ENCODE measurements at places on chromosomes 2 and 18. TPM values are rescaled to one million over a fixed set of nuclear protein-coding genes. Genes with fewer than 3 reads are reported as not detected.

- DNase-seq, result no peak
- H3K4me1 ChIP-seq, result no peaks in the 10 kb centered on the region
- H3K27ac ChIP-seq, result no peak overlapping the region
- no peaks in the 10 kb centered on the region for H3K27me3 ChIP-seq
- peaks cover 89% of the 10 kb centered on the region for H3K36me3 ChIP-seq
- no peak overlapping the region for H3K4me3 ChIP-seq
Observed at GRCh38 chr2:232817756-232818155, 41.4 kb upstream of the KCNJ13 start.

DNA sequence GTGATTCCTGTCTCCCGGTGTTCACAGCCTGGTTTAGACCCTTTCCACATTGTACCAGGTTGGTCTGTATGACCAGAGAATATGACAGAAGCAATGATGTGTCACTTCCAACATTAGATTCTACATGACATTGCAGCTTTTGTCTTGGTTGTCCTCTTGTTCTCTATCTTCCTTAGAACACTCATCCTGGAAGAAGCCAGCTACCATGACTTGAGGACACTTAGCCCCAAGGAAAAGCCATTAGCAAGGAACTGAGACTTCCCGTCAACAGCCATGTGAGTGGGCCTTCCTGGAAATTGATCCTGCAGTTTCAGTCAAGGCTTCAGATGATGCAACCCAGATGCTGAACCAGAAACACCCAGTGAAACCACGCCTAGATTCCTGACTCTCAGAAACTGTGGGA lies 143.3 kb downstream of the MREG start:
- H3K27me3 ChIP-seq, result peaks cover 12% of the 10 kb centered on the region
- no peak overlapping the region for H3K4me3 ChIP-seq
- H3K4me1 ChIP-seq, result no peaks in the 10 kb centered on the region
- H3K27ac ChIP-seq, result no peak overlapping the region

DNA sequence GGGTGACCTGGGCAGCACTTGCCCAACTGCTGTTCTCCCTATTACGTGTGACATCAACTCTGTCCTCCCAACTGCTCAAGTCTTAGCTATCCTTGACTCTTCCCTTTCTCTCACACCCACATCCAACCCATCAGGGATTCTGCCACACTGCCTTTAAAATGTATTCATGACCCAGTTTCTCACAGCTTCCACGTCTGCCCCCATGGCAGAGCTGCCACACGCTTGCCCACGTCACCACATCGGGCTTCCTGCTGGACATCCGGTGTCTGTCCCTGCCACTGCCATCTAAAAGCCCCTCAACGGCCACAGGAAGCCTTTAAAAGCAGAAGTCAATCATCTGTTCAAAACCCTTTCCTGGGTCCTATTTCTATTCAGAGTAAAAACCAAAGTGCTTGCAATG lies 233.1 kb upstream of the POU3F3 start:
- no peak overlapping the region for H3K4me3 ChIP-seq
- H3K4me1 ChIP-seq, result no peaks in the 10 kb centered on the region
- H3K27ac ChIP-seq, result no peak overlapping the region
- no peaks in the 10 kb centered on the region for H3K27me3 ChIP-seq

GRCh38 chr2:99576775-99577174 lies 87.0 kb upstream of the REV1 start:
- no peaks in the 10 kb centered on the region for H3K4me1 ChIP-seq
- no peaks in the 10 kb centered on the region for H3K27me3 ChIP-seq
- H3K36me3 ChIP-seq, result peaks cover 82% of the 10 kb centered on the region
- no peak for DNase-seq
- H3K27ac ChIP-seq, result no peak overlapping the region
- no peak overlapping the region for H3K4me3 ChIP-seq

DNA sequence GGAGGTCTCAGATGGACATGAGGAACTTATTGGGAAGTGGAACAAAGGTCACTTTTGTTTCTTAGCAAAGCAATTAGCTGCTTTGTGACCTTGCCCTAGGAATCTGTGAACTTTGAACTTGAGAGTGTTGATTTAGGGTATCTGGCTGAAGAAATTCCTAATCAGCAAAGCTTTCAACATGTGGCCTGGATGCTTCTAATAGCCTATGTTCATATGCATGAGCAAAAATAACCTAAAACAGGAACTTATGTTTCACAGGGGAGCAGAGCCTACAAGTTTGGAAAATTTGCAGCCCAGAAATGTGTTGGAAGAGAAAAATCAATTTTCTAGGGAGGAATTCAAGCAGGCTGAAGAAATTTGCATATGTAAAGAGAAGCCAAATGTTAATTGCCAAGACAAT lies 405.8 kb upstream of the SALL3 start:
- H3K4me1 ChIP-seq, result no peaks in the 10 kb centered on the region
- H3K27ac ChIP-seq, result no peak overlapping the region
- H3K4me3 ChIP-seq, result no peak overlapping the region
- H3K27me3 ChIP-seq, result no peaks in the 10 kb centered on the region

GRCh38 chr2:65353046-65353445 lies 79.4 kb downstream of the SPRED2 start:
- DNase-seq, result no peak
- no peak overlapping the region for H3K4me3 ChIP-seq
- peaks cover 11% of the 10 kb centered on the region for H3K27me3 ChIP-seq
- no peaks in the 10 kb centered on the region for H3K36me3 ChIP-seq

DNA sequence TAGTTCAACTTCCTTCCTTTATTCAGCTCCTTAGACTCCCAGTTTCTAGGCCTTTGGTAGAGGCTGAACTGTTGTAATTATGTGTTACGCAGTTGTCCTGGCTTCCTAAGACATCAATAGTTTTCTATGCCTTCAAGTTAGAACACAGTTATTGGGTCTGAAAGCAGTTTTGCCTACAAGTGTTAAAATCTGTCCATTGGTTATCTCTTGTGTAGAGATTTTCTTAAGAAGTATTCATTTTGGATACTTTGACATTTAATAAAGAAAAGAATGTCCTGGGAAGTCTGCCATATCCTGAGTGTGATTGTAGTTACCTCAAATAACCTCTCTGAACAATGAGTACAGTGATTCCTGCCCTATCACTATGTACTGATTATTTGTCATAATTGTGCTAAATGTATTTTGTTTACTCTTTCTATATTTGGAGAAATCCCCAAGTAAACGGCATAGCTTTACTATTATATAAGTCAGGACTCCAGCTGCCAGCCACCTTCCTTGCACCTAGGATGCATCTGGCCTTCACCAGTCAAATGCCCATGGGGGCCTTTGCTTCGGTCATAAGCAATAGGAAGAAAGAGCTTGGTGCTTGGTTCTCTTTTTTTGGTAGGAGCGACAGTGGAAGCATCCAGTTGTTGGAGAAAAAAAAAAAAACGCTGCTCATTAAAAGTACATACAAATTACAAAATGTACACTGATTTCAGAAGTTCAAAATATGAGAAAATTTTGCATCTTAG lies 449.5 kb upstream of the PKDCC start:
- no peak for DNase-seq
- no peak overlapping the region for H3K27ac ChIP-seq
- H3K4me1 ChIP-seq, result no peaks in the 10 kb centered on the region
- H3K36me3 ChIP-seq, result no peaks in the 10 kb centered on the region
- no peaks in the 10 kb centered on the region for H3K27me3 ChIP-seq

- H3K4me3 ChIP-seq, result no peak overlapping the region
- no peak overlapping the region for H3K27ac ChIP-seq
- peaks cover 12% of the 10 kb centered on the region for H3K27me3 ChIP-seq
- no peak for DNase-seq
- H3K36me3 ChIP-seq, result no peaks in the 10 kb centered on the region
Observed at GRCh38 chr2:209988010-209988409, 14.4 kb upstream of the RPE start.

GRCh38 chr18:59549503-59550173 lies 147.6 kb downstream of the CCBE1 start:
- no peak overlapping the region for H3K27ac ChIP-seq
- H3K27me3 ChIP-seq, result peaks cover 4% of the 10 kb centered on the region
- H3K4me3 ChIP-seq, result no peak overlapping the region
- H3K4me1 ChIP-seq, result no peaks in the 10 kb centered on the region

GRCh38 chr2:224716201-224716600 lies at the start of gene CCDC195:
TSS of gene CCDC195 (minus strand) at chr2:224716365. CDS start at chr2:224716365, 0 bp downstream.
- H3K36me3 ChIP-seq, result no peaks in the 10 kb centered on the region
- no peaks in the 10 kb centered on the region for H3K4me1 ChIP-seq
- no peak within 1 kb of the TSS for H3K27ac ChIP-seq
- no peak within 1 kb of the TSS for H3K4me3 ChIP-seq

- DNase-seq, result no peak
- H3K27me3 ChIP-seq, result no peaks in the 10 kb centered on the region
- H3K27ac ChIP-seq, result no peak overlapping the region
- peaks cover 92% of the 10 kb centered on the region for H3K4me1 ChIP-seq
Observed at GRCh38 chr2:143146815-143147530, 17.8 kb downstream of the ARHGAP15 start.

- no peak overlapping the region for H3K4me3 ChIP-seq
- H3K36me3 ChIP-seq, result no peaks in the 10 kb centered on the region
- no peaks in the 10 kb centered on the region for H3K4me1 ChIP-seq
- no peaks in the 10 kb centered on the region for H3K27me3 ChIP-seq
- no peak overlapping the region for H3K27ac ChIP-seq
Observed at GRCh38 chr2:159035790-159036411, 67.5 kb downstream of the TANC1 start.

- H3K36me3 ChIP-seq, result no peaks in the 10 kb centered on the region
- H3K4me3 ChIP-seq, result no peak overlapping the region
- no peak for DNase-seq
- no peaks in the 10 kb centered on the region for H3K4me1 ChIP-seq
Observed at GRCh38 chr18:54740136-54740846, 88.0 kb upstream of the RAB27B start.

DNA sequence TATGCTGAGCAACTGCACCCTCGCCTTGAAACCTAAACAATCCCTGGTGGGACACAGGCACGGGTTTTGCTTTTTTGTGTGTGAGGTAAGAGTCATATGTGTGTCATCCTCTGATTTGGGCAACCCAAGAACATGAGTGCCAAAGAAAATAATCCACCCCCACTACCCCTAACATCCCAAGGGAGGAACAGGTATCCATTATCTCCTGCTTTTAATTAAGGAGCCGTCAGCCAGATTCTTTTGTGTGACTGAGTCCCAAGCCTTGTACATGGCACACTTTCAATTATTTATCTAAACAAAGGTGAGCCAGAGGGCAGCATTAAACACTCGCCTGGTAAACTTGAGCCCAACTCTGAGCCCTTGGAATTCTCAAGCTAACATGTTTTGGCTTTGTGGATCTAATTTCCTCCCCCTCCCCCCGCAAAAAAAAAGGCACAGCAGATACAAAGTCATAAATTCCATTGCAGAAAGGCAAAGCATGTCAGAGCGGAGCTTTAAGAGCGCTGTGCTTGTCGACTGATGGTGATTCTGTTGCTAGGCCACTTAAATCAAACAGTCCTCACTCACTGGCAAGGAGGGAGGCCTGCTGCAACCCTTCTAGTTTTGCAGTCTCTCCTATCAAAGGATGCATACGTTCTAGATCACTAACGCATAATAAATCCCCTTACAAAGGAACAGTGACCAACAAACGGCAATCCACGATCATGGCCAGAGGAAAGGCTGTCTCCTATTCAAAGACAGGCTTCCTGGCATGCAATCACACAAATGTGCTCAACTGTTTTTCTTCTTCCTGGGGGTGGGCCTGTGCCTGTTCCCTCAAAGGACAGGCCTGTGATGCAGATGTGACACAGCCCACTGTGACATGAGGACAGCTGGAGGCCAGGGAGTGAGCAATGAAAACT lies 143.5 kb upstream of the LMAN1 start:
- no peaks in the 10 kb centered on the region for H3K4me1 ChIP-seq
- no peaks in the 10 kb centered on the region for H3K36me3 ChIP-seq
- no peak overlapping the region for H3K4me3 ChIP-seq
- DNase-seq, result no peak

DNA sequence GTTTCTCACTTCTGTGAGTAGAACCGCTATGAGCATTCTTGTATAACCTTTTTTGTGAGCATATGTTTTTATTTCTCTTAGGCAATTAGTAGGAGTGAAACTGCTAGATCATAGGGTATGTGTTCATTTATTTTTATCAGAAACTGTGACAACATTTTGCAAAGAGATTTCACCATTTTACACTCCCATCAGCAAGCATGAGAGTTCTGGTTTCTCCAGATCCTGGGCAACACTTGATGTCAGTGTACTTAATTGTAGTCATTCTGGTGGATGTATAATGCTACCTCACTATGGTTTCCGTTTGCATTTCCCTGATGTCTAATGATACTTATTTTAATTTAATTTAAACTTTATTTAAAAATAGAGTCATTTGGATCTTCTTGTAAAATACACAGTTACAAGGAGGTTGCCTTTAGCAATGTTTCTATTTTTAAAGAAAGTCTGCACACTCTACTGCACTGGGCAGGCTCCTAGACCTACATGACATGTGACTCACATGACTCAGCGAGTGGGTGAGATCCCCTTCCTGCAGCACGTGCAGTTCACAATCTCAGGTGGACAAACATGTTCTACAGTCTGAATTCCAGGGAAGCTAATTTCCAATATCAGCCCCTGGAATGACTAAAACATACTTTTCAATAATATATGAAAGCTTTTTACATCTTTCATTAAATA lies 127.0 kb upstream of the BCL2L11 start:
- no peak overlapping the region for H3K27ac ChIP-seq
- H3K4me1 ChIP-seq, result peaks cover 18% of the 10 kb centered on the region
- H3K36me3 ChIP-seq, result no peaks in the 10 kb centered on the region
- peak overlapping the region; percentile 7 for H3K4me3 ChIP-seq

- no peak overlapping the region for H3K27ac ChIP-seq
- no peaks in the 10 kb centered on the region for H3K36me3 ChIP-seq
- no peaks in the 10 kb centered on the region for H3K4me1 ChIP-seq
- no peak overlapping the region for H3K4me3 ChIP-seq
- H3K27me3 ChIP-seq, result no peaks in the 10 kb centered on the region
- no peak for DNase-seq
Observed at GRCh38 chr2:43041173-43041591, 185.2 kb downstream of the ZFP36L2 start.

- peaks cover 16% of the 10 kb centered on the region for H3K36me3 ChIP-seq
- no peak for DNase-seq
- peaks cover 2% of the 10 kb centered on the region for H3K4me1 ChIP-seq
- no peak overlapping the region for H3K4me3 ChIP-seq
Observed at GRCh38 chr2:119692954-119693353, 14.0 kb downstream of the TMEM177 start.

The KCNIP3 gene
- not detected for total RNA-seq

The PDIA6 gene
- total RNA-seq, result 109 TPM

The ANKRD62 gene
- total RNA-seq, result not detected

The PPP1R1C gene
- not detected for total RNA-seq

The HOXD10 gene
- not detected for total RNA-seq

The STRN gene
- 24.7 TPM for total RNA-seq

The IL1F10 gene
- total RNA-seq, result not detected

The SIGLEC15 gene
- not detected for total RNA-seq

The MTCL1 gene
- total RNA-seq, result 1.9 TPM

The ATOH8 gene
- total RNA-seq, result not detected

All from activated B cell treated with CpG ODN at 0.5 μM for 24 hours (primary cell).